NCI-H2081 treated with DMSO at 0.1 percent for 48 hours (cell line): ENCODE measurements at places on chromosomes 6 and 20.

DNA sequence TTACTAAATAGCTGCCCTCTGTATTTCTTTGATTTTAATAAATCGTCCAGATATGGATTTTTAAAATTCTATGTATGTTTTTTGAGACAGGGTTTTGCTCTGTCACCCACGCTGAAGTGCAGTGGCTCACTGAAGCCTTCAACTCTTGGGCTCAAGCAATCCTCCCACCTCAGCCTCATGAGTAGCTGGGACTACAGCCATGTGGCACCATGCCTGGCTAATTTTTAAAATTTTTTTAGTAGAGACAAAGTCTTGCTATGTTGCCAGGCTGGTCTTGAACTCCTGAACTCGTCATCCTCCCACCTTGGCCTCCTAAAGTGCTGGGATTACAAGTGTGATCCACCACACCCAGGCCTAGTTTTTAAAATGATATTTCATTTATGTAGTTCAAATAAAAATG lies 47.4 kb upstream of the DDR1 start:
- no peak for DNase-seq

DNA sequence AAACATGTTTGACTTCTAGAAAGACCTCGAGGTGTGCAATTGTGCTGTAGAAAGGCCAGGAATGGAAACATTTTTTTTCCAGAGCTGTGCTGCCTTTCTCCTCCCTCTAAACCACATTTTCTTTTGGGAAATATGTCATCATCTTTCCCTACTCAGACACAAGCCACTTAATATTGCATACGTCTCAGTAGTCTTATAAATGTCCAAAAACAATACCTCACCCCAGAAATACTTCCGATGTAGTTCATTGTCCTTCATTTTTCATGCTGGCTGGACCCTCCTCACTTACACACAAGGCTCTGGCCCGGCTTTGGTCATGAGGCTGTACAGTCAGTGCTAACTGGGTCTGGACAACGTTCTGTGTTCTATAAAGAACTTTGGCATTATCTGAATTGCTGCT lies 126.4 kb downstream of the SCML4 start:
- no peak for DNase-seq

DNA sequence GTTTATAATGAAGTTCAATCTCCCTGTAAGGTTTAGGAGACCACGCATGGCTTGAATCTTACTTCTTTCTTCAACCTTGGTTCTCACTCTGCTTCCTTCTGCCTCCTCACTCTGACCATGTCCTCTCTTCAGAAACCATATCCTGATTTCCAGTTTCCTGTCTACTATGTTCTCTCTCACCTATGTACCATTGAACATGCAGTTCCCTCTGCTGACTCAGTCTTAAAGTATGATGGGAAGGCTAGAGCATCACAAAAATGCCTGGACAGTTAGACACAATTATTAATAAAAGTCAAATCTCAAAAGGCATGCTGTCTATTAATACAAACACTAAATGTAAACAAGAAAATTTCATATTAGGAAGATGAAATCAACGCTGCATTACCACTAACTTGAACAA lies 151.6 kb downstream of the PRKN start:
- no peak for DNase-seq

- DNase-seq: no peak
Observed at GRCh38 chr6:51302431-51302830, 483.8 kb downstream of the TFAP2B start.

DNA sequence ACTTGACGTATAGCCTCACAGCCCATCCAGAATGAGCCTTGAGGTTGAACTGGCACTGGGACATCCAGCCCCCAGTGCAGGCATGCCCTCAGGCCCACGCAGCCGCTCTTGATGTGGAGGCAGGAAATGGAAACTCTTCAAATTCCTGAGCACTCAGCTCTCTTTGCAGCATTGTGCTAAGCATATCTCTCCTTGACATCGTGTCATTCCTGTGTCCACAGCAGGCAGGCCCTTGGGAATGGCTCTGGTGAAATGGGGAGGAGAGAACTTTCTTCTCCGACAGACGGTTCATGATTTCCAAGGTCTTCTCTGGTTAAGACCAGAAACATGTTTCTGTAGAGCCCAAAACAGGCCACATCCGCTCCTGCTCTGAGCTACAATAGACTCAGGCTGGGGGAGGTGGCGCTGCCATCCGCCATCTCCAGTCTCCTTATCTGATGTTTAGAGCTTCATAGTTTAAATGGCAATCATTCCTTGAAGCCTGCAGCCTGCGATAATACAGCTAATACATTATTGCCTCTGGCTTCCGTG lies 248.8 kb downstream of the CDH4 start:
- DNase-seq: no peak

DNA sequence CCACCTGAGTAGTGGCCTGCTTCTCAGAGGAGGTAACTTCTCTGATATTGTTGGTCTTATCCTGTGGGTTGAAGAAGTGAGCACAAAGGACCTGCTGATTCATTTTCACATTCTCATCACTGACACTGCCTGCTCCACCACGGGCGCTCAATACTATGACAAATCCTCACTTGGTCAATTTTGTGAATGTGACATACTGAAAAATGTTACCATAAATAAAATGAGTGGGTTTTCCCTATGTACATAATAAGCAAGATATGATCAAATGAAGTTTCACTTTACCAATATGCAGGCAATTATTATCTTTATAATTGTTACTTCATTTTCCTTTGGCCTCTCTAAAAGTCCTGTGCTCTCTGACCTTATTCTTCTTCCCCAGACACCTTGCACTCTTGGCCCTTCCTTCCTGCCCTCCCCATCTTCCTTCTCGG lies 71.5 kb upstream of the RIPOR2 start:
- no peak for DNase-seq

- no peak for DNase-seq
Observed at GRCh38 chr6:63504777-63505384, 67.4 kb upstream of the LOC128125822 start.

- DNase-seq: no peak
Observed at GRCh38 chr6:72376736-72377135, 245.1 kb upstream of the KCNQ5 start.

- no peak for DNase-seq
Observed at GRCh38 chr20:23782366-23782983, 31.7 kb upstream of the CST1 start.

DNA sequence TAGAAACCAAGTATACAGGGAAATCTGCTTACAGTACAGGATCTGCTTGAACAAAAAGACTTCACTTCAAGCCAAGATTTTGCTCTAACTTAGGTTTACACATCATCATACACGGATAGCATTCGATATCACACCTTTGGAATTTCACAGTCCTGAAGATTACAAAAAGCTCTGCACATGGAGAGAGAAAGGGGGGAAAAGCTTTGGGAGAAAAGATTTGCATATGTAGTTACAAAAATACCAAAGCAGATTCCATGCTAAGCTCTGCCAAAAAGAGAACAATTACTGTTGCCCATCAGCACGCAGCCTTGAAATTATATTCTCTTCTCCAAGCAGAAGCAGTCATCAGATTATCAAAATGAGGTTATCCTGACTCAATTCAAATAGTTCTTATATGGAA lies 62.0 kb downstream of the HIVEP2 start:
- no peak for DNase-seq

- DNase-seq: no peak
Observed at GRCh38 chr6:76381612-76382011, 309.1 kb upstream of the IMPG1 start.

GRCh38 chr6:167700199-167700598 lies 126.5 kb upstream of the AFDN start:
- DNase-seq: no peak

GRCh38 chr6:113750151-113750855 lies 106.8 kb upstream of the MARCKS start:
- DNase-seq: no peak

DNA sequence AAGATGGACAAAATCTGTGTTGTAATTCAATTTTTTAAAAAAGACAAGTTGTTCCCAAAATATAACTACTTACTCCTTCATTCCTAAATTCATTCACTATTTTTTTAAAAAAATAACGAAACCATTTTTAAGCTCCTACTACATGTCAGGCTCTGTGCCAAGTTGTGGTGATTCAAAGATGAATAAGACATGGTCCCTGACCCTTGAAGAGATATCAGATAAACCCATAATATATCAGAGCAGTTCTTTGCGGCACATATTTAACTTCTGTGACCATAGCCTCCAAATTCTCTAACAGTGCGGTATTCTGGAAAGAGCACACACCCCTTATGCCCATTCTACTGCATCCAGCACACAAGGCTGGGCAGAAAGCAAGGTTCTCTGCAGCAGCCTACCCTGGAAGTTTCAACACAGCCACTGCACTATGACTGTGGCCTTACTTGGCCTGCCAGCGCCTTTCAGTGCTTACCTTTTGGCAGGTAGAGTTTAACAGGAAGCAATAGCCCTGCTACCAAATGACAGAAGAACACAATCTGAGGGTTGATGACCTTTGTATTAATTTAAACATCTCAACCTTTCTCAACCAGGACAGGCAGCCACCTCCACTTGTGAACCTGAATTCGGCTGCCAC lies 406.5 kb downstream of the BTBD9 start:
- no peak for DNase-seq

DNA sequence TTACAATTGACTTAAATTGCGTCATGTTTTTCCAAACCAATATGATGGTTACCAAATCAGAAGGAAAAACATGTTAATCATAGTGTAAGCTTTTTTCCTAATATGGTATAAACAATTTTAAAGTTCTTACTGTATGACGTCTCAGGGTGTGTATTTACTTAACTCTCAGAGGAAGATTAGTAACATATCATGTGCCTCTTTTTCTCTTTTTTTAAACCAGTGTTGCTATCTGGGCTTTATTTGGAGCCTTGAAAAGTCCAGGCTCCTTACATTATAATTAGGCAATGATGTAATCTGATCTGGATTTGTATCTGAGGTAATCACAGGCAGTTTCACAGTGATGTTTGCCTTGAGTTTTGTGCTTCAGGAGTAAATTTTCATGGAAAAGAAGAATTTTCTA lies 20.4 kb upstream of the RAB23 start:
- DNase-seq: no peak

GRCh38 chr20:49318091-49318429 lies 40.2 kb upstream of the ZNFX1 start:
- DNase-seq: no peak

- DNase-seq: no peak
Observed at GRCh38 chr6:81534934-81535465, 217.5 kb downstream of the TENT5A start.

GRCh38 chr6:11766589-11767450 lies 11.8 kb downstream of the ADTRP start:
- DNase-seq: no peak

- no peak for DNase-seq
Observed at GRCh38 chr6:111057074-111057752, 30.1 kb upstream of the SLC16A10 start.

GRCh38 chr20:32168184-32168910 lies 39.2 kb downstream of the PLAGL2 start:
- no peak for DNase-seq

- no peak for DNase-seq
Observed at GRCh38 chr20:51480507-51481270, 61.8 kb downstream of the NFATC2 start.

DNA sequence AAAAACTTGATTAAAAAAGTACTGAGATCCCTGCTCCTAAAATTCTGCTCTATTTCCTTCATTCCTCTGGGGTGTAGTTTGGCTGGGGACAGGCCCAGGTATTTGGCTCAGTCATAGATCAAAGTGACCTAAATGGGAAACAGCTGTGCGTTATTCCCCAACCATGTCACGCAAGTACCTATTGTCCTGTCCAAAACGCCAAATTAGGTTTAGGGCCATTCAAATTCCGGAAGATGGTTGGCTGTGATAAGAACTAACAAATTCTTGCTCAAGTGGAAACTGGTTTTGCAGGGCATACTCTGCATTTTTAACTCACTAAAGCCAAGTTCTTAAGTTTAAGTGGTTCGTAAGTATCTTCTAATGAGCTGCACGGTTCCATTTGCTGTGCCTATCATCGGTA lies 147.6 kb upstream of the TMEM170B start:
- no peak for DNase-seq

- no peak for DNase-seq
Observed at GRCh38 chr6:46048646-46049297, 33.1 kb upstream of the CLIC5 start.

- DNase-seq: no peak
Observed at GRCh38 chr20:41553142-41553879, 64.9 kb downstream of the CHD6 start.

DNA sequence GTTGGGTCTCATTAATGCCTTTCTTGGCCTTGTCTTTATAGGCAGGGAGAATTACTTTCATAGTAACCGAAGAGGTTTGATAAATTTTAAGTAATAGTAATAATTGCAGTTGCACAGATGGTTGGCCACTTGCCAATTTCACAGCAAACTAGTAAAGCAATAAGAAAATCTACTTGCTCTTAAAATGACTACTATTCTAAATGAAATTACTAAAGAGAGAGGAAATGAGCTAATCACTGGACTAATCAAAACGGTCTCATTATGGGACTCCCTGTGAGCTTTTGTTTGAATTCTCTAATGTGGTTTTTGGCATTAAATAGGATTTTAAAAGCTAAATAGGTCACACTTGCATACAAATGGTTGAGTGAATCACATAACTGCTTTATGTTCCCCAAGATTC lies 227.4 kb upstream of the PLN start:
- DNase-seq: peak; percentile 18

DNA sequence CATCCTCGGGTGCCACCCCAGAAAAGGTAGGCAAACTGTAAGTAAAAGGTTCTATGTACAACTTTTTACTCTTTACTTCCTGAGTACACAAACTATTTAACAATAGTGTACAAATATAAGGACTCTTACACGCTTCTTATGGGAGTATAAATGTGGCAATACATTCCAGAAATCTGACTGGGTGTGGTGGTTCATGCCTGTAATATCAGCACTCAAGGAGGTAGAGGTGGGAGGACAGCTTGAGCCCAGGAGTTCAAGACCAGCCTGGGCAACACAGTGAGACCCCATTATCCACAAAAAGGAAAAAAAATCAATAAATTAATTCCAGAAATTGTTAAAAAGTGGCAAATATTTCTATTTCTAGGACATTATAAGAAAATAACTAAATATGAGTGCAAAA lies 48.9 kb downstream of the PIGU start:
- DNase-seq: no peak

DNA sequence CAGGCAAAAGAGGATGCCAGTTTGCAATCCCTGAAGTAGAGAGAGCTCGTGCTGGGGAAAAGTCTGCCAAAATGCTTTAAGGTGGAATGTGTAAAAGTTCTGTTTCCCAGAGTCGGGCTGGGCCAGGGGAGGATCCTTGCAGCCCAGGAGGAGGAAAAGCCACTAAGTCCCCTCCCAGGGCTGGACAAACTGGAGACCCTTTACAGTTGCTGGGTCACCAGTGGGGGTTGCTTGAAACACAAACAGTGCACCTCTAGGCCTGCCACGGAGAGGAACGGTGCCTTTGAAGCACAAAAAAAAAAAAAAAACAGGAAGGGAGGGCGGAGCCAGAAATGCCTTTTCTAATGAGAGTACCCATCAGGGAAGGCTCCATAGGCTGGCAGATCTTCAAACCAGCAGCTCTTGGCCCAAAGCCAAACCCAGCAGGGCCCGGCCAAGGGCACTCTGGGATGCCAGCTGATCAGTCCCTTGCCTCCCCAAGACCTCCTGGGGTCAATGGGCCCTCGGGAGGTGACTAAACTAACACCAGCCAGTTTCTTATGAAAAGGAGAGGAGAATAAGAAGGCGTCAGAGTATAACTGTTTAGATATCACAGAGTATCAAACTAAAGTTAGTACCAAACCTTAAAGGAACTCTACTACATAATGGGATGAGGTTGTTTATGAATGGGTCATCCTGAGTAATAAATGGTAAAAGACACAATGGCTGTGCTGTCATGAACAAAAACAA lies 23.7 kb downstream of the HLA-A start:
- peak; percentile 54 for DNase-seq

- no peak for DNase-seq
Observed at GRCh38 chr20:24781418-24781980, 167.6 kb upstream of the CST7 start.
